Activated T-cell treated with anti-CD3 and anti-CD28 coated beads for 48 hours (primary cell): ENCODE measurements at places on chromosomes 7 and 10.
A peak's percentile ranks its signal among the peaks of the same experiment; 100 is the strongest.

- DNase-seq: no peak
Observed at GRCh38 chr10:23294638-23295247, 49.9 kb downstream of the C10orf67 start.

DNA sequence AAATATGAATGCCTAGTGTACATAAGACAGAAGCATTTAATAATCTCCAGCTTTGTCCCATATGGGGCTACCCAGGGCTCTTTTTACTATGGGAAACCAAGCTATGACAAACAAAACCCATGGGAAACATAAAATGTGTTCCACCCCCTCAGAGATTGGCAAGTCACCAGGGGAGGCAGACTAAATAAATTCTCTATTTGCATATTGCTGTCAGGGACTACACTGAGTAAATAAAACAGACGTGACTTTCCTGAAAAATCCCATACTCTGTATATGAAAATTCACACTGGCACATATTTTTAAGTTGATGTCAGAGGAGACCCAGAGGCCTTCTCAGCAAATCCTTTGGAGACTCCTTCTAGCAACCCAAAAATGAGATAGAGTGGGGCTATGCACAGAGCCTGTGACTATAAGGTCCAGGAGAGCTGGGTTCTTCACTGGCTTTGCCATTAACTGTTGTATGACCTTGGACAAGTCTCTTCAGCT, 44.0 kb upstream of the HPSE2 start:
- DNase-seq: no peak

DNA sequence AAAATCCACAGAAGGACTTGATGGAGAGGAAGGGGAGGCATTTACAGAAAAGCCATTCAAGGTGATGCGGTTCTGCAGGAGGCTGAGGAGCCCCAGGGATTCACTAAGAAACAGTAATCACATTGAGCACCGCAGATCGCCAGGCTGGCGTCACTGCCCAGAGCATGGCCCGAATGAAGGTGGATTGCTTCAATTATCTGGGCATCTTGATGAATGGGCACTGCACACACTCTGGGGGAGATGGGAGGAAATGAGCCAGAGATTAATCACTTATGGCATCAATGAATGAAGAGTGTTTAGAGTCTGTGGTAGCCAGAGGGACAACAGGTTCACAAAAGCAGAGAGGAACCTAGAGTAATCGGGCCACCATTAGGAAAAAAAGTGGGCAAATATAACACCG, 292.1 kb downstream of the ZEB1 start:
- DNase-seq: no peak

DNA sequence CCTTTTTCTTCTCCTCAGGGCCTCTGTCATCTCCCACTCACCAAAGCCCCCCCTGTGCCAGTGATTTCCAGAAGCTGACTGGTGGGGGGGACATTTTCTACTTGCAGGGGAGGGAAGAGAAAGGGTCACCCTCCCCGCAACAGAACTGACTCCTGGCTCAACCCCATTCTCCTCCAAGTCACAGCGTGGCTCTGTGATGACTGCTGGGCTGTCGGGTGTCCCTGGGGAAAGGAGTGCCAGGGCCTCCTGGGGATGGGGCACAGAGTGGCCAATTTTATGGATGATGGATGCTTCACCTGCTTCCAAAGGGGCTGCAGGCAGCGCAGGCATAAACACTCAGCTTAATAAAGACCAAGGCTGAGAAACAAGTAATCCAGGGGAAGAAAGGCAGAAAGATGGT, 523.0 kb downstream of the PTPRN2 start:
- no peak for DNase-seq

DNA sequence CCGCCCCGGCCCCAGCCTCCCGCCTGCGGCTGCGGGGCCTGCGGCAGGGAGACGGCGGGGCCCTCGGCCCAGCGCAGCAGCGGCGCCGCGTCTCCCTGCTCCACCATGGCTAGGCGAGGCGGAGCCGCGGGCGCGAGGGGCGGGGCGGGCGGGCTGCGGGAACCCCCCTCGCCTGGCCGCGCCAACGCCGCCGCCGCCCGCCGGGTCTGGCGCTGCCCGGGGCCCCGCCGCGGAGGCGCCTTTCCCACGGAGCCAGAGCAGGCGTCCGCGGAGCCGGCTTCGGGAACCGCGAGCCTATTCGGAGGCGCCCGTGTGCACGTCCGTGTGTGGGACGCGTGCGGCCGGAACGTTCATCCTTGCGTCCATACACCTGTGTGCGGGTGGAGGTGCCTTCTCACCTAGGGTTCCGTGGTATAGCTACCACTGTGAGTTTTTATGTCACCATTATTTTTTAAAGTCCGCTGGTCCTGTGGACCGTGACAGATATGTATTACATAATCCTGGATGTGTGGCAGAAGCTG, at the start of gene DENND11:
DENND11 (minus strand) TSS at position 120 of the 521 bp plus-strand sequence; CDS start at position 107, 13 bp downstream.
- DNase-seq: peak; percentile 49

DNA sequence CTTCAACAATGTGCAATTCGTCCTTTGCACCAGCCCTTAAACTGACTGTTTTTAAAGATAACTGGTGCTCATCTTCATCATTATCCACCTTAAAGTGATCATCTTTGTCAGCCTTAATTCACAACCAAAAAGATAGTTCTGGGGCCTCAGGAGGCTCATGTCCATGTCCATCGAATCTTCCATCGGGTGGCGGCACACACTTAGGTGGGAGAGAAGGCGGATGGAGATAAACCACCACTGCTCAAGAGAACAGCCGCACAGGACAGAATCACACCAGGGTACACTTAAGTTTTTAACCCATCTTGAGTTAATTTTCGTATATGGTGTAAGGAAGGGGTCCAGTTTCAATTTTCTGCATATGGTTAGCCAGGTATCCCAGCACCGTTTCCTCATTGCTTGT, 24.8 kb downstream of the OIT3 start:
- no peak for DNase-seq

DNA sequence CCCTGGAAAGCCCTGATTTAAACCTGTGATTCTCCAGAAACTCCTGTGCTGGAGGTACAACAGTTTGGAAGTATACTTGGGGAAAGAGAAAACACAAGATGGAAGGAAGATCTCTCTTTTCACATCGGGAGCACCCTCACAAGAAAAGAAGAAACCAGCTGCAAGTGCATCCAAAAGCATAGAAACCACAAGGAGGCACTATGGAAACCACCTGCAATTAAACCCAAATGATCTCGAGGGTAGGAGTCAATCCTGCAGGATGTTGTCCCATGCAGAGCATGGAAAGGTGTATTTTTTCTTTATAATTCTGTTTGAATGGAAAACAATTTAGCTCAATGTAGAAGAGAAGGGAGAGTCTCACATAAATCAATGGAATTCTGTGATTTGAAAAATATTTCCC, 210.5 kb downstream of the TWIST1 start:
- DNase-seq: no peak

DNA sequence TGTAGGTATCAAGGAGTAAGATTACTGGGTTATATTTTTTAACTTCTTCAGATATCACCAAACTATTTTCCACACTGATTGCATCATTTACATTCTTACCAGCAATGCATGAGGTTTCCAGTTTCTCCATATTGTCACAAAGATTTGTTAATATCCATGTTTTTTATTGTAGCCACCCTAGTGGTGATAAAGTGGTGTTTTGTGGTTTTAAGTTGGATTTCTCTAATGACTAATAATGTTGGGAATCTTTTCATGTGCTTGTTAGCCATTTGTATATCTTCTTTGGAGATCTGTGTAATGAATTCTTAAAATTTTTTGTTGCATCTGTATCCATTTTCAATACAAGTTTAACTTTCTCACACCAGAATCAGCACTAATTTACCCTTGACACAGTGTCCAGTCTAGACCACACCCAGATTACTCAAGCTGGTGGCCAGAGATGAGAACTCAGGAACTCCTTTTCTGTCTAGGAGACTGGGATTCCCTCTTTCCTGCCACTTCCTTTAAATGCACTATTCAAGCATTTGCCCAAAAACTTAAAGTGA, 67.0 kb upstream of the PLXDC2 start:
- DNase-seq: no peak

- DNase-seq: no peak
Observed at GRCh38 chr10:127991543-127992255, 84.8 kb downstream of the PTPRE start.

DNA sequence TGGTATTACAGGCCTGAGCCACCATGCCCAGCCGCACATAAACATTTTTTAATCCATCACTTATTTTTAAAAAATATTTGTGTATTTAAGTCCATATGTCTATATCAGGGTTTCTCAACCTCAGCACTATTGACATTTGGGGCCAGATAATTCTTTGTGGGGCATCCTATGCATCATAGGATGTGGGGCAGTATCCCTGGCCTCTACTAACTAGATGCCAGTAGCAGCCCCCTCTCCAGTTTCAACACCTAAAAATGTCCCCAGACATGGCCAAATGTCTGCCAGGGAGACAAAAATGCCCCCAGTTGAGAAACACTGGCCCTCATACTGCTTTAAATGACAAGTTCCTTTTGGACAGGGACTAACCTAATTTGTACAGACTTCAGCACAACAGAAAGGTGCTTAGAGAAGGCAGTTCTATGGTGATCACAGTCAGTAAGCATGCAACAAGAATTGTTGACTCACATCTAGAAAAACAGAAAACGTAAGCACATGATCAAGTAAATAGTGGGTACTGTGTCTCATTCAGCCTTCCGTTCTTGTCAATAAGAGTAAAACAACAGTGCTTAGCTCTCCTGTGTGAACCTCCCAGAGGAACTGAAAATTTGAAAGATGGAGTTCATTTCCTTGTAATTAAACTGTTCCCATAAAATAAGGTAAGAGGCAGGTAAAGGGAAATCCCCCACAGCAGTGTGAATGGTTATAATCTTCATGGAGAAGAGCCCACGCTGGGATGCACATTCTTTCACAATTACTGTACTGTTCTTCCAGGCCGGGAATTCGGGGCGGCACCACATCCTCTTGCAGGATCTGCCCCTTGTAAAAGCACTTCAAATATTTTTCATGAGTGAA, 17.3 kb upstream of the ADRB1 start:
- DNase-seq: no peak

GRCh38 chr7:69419934-69420333, 178.3 kb upstream of the AUTS2 start:
- no peak for DNase-seq

GRCh38 chr10:69636626-69637605, 6.9 kb downstream of the FAM241B start:
- no peak for DNase-seq

GRCh38 chr7:156642306-156643045, 1.9 kb downstream of the RNF32 start:
- no peak for DNase-seq

DNA sequence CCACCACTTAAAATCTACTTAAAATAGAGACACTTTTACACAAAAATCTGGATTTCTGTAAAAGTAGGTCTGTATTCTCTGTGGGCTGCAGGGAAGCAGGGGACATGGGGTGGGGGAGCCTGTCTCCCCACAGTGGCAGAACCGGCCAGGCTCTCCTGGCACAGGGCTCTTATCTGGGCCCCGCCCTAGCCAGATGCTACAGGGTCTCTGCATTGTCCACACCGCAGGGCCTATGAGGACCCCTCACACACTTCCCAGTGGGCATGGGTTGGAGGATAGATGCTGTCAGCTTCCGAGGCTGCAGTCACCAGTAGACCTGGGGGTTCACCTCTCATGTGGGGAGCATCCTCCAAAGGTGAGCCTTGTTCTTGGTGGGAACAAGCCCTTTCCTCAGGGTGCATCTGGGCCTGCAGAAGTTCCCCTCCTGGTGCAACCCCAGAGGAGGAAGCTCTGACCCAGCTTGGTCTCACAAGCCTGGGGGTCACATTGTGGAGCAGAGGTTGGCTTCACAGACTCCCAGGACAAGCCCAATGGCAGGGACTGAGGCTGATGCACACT, 15.4 kb upstream of the MYL7 start:
- no peak for DNase-seq

GRCh38 chr7:93226310-93226709, at the start of gene HEPACAM2:
Gene HEPACAM2 (minus strand): TSS chr7:93226469.
- DNase-seq: no peak

GRCh38 chr7:101968720-101969466, 151.5 kb downstream of the CUX1 start:
- DNase-seq: no peak

DNA sequence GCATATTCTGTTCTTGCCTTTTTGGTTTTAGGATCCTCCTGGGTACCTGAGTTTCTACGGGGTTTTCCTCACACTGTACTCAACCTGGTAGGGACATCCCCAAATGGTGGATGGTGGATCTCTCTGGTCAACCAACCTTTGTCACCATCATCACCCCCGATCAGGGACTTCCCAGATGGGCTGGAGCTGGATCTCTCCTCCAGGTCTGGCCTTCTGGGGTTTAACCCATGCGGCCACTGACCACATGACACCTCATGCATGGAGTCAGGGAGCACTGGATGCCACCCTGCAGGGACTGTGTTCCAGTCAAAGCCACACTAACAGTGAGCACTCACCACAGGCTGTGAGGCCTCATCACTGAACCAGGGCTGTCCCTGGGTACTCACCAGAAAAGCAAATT, 80.0 kb downstream of the CELF2 start:
- DNase-seq: no peak

GRCh38 chr10:79145517-79146470, 77.0 kb downstream of the ZMIZ1 start:
- no peak for DNase-seq

DNA sequence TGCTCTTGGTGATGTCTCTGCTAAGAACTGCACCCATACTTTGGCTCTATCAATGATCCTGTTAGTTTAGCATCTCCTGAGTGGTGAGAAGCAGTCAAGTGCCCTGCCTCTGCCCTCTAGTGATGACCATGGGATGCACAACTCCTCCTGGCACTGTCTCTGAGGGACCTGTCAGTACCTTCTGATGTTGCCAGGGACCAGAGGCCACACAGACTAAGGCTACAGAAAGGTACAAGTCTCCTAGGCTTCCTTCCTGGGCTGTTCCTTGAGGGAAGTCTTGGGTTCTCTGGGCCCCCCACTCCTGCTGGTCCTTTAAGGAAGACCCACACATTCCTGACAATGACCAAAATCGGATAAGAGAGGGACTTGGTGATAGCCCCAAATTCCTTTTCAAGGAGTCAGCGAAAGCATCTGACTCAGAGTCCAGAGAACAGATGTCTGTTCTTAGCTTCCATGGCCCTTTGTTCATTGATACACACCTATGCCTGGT, 15.3 kb downstream of the NKX2-3 start:
- DNase-seq: no peak

- DNase-seq: no peak
Observed at GRCh38 chr10:6416892-6417512, 163.1 kb downstream of the PRKCQ start.

GRCh38 chr10:90960355-90960814, 39.5 kb upstream of the ANKRD1 start:
- DNase-seq: no peak

DNA sequence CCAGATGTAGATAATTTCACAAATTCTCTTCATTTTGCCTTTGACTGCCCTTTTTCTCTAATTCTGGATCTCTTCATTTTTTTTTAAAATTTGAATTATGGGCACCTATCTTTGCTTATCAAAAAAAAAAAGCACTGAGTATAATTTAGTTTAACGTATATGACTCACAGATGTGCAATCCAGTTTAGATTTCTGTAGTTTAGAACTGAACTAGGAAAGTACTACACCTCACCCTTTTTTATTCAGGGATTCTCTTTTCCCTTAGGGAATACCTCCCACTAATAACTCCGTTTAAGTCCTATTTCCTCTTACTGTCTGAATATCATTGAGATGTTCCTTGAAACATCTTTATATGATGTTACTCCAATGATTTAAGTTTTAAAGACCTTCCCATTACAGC, 665.0 kb downstream of the MAGI2 start:
- no peak for DNase-seq
